ENCODE measurements at places on chromosomes 5 and 9.

- no peak for DNase-seq
Observed at GRCh38 chr5:14742498-14742897, 78.0 kb downstream of the OTULIN start.

- DNase-seq = no peak
Observed at GRCh38 chr9:108283696-108284095, 572.1 kb downstream of the ACTL7B start.

DNA sequence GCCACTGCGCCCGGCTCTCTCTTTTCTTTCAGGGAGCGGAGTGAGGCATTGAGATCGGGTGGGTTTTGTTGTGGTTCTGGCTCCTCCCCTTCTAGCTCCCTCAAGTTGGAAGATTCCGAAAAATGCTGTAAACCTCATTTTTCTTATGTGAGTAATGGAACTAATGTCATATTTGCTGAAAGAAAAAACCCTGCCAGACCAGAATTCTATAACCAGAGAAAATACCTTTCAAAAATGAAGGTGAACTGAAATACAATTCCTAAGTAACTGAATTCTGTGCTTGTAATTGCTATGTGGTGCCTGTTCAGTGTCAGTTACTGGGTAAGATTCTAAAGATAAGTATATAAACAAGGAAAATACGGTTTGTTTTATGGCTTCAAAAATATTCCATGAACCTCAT, 30.9 kb upstream of the CDK20 start:
- no peak for DNase-seq

DNA sequence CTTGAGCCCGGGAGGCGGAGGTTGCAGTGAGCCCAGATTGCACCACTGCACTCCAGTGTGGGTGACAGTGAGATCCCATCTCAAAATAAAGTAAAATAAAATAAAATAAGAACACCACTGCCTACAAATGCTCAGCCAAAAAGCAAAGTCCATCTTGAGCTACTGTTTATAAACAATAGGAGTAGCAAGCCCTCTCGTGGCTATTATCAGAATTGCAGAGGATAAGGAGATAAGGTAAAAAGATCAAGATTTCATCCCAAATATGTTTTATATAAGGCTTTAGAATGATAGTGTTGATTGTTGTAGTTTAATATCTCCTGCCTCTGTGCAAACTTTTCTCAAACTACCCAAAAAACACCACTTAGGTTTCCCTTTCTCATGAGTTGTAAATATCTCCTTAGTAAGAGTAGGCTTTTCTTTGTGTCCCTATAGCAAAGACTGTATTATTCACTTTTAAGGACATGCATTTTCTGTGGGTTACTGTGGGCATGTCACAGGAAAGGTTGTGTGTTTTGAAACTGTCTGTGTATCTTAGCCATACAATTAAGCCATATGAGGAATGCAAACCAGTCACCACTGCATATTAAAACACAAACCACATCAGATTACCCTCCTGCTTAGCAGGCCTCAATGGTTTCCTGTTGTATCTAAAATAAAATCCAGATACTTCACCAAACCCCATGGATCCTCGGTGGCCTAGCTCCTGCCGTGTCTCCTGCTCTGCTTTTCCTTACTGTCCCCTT, 31.8 kb upstream of the CKS2 start:
- DNase-seq = no peak

GRCh38 chr5:100516285-100516684, 18.9 kb upstream of the FAM174A start:
- no peak for DNase-seq

- DNase-seq = no peak
Observed at GRCh38 chr5:133730346-133730745, 118.0 kb upstream of the FSTL4 start.

DNA sequence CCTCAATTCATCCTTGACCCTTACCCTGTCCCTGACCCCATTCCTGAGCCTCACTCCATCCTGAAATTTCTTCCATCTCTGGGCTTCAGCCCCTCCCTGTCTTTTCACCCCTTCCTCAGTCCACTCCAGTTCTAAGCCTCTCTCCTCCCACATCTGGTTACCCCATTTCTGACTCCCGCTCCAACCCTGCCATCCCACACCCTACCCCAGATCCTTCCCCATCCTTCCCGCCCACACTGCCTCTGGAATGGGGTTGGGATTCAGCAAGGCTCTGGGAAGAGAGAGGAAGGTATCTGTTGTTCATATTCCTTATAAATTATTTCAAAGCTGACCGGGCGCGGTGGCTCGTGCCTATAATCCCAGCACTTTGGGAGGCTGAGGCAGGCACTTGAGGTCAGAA, 29.9 kb upstream of the MVB12B start:
- no peak for DNase-seq
